ENCODE measurements at places on chromosomes 13 and 19.

- DNase-seq, result no peak
Observed at GRCh38 chr13:113796211-113796963, 37.4 kb downstream of the TMEM255B start.

DNA sequence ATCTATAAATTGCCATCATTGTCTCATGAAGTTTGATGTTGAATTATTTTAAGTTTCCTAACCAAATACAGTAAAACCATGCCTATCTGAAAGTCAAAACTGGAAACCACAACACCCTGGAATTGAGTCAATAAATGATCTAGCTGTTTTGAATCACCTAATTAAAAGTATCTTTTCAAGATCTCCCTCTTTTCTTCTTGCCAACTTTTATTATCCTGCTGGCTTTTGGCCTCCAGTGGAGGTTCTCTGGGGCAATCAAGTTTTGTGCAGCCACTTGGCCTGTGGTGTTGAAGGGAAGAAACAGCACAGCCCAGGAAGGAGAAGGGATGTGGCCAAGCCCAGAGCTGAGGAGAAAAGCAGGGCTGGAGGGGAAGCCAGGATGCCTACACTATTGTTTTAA is 255.4 kb downstream of the COG6 start:
- DNase-seq, result no peak

- no peak for DNase-seq
Observed at GRCh38 chr19:32372726-32373517, 27.5 kb downstream of the ZNF507 start.

DNA sequence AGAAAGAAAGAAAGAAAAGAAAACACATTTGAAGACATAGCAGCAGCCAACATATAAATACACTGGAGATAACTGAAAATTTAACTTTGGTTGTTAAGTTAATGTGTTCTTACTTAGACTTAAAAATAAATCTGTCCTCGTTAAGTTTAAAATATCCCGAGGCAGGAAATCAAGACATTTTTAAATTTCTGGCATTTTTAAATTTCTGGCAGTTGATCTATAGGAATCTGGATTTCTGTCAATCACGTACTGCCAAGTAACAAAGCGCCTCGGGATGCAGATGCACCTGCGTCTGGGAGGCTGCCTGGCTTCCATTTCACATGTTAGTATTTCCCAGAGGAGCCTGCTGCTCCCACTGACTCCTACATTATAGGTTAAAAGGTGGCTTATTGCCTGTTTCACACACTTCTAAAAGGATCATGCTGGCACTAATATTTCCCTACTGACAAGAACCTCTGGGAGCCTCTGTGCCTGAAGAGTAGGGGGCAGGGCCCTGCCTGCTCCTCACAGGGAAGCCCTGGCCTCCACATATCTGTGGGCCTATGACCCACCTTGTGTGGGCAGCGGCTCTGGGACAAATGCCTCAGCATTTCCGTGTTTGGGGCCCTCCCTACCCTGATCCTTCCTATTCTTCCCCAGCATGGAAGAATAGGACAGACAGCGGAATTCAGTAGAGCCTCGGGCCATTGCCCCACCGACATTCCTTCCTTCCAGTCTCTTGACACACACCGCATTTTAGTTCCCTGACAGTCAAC is 62.8 kb upstream of the ATP12A start:
- DNase-seq, result peak; percentile 85

DNA sequence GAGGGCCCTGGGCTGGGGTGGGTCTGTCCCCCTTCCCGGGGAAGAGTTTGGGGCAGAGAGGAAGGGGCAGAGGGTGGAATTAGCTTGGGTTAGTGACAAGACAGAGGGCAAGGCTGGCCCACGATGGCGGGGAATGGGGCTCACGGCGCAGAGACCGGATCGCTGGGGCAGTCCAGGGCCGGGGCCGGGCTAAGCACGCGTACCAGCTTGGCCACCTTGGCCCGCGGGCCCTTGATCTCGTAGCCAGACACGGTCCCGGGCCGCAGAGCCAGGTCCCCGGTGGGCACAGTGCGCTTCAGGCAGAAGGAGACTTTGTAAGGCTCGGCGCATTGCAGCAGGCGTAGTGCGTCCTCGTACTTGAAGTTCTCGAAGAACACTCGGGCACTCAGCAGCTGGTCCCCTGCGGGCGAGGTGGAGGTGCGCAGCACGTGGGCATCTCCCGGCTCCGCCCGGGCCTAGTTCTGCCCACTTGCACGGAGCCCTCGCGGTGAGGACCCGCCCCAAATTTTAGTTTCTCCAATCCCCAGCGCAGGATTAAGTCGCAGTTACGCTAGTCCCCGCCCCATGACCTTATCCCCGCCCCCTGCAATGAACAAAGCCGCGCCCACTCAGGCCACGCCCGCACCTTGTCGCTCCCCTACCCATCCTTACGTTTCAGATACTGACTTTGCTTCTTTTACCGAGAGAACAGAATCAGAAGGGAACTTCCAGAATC is 8.6 kb upstream of the HIPK4 start:
- DNase-seq, result peak; percentile 86

DNA sequence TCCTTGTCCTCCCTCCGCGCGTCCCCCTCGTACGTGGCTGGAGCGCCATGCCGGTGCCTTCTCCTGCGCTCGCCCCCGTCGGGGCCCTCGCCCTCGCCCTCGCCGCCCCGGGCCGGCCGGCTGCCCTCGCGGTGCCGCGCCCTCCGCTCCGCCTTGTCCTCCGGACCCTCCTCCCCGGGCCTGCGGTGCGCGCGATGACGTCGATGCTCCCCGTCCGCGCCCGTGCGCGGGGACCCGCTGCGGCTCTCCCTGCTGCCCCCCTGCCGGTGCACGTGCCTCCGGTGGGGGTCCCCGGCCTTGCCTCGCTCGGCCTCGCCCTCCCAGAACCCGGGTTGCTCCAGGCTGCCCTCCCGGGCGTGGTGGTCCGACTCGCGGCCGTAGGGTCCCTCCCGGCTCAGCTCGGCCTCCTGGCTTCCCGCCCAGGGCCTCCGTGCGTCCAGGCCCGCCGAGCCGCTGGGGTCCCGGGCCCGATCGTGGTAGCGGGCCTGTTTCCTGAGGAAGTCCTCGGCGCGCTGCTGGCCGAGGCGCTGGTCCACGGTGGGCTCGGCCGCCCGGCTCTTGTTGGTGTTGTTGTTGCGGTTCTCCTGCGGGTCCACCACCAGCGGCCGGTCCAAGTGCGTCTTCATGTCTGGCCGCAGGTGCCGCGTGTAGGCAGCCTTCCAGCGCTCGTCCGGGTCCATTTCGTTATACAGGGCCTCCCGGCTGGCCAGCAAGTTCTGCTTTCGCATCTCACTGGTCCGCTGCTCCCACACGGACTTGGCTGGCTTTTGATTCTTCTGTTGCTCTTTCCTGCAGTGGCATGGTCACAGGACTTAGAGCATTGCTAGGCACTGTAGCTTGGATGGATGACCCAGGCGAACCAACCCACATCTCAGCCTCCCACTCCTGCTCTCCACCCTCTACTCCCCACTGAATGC is 148.6 kb downstream of the IER2 start:
- DNase-seq, result peak; percentile 25
